Tibial nerve (tissue), 4 donors: ENCODE measurements at places on chromosomes 12 and 14.

- DNase-seq = no peak
Measured at GRCh38 chr12:53169644-53170043, 10.9 kb upstream of the ZNF740 start.

- DNase-seq = no peak
Measured at GRCh38 chr12:53978477-53979356, 4.0 kb upstream of the HOTAIR start.

DNA sequence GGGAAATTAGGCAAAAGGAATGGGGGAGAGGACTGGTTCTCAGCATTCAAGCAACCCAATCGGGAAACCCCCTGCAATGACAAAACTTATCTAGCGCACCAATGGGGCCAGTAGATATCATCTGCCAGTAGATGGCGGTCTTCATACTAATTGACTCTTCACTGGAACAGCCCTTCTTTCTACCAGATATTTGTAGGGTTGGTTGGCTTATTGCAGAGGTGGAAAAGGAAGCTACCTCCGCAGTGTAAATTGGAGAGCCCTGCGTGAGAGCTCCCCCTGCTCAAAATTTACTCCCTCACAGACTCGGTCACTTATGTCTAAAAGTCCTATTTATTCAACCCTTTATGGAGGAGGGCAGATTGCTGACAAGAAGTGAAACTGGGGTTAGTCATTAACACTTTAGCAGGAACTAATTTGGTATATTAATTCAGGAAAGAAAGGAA, 166.1 kb upstream of the CCND2 start:
- peak; percentile 74 for DNase-seq

DNA sequence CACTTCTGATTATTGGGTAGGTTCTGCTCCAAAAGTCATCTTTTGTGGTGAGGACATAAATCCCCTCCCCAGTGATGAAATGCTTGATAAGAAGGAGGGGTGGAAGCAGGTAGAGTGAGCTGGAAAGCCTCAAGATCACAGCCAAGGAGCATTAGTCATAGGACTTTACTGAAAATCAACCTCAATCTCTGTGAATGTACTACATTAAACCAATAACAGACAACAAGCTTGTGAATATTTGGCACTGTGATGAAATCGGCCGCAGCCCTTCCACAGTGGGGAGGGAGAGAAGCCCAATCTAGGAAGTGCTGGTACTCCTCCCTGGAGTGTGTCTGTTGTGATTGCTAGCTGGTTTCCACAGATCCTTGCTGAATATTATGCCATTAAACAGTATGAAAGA, 41.2 kb upstream of the PTCSC3 start:
- no peak for DNase-seq

DNA sequence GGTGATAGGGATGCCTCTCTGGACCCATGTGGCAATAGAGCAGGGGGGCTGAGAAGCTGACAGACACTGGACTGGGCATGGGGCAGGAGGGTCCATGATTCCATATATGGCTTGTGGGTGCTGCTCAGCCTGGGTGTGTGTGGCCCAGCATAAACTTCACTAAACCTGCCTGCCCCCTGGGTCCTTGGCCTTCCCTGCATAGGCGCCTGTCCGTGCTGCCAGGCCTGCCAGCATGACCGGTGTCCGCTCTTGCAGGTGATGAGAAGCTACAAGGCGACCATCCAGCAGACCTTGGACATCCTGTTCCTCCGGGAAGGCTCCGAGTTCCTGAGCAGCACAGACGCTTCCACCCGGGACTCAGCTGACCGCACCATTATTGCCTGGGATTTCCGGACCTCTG, 61.6 kb downstream of the BEGAIN start:
- DNase-seq = no peak
